ENCODE measurements at places on chromosomes 6 and 20. TPM values are rescaled to one million over a fixed set of nuclear protein-coding genes. Genes with fewer than 3 reads are reported as not detected.

Gene MCHR2
- polyA plus RNA-seq, result not detected

DNA sequence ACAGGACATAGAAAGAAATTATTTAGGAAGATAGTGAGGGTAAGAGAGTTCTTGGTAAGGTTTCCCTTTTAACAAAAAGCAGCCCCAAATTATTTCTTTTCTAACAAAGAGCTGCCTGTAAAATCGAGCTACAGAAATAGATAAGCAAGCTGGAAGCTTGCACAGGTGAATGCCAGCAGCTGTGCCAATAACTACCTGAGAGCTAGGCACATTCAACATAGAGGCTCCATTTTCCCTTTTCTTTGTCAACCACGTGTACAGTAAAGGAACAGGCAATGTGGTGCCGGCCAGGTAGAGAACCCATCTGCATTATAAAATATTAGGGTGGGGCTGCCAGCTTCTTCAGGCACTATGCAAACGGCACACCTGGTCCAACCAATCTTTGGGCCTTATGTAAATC is 341.6 kb upstream of the JAG1 start:
- no peak for DNase-seq

Gene KIF25
- 0.23 TPM for polyA plus RNA-seq

GRCh38 chr6:157959451-157960227 is 22.0 kb upstream of the SYNJ2 start:
- no peak for DNase-seq

GRCh38 chr6:63340351-63340750 is 20.6 kb upstream of the LGSN start:
- no peak for DNase-seq

GRCh38 chr6:26156850-26157250 is 69.6 kb downstream of the HFE start:
- peak; percentile 72 for DNase-seq
